ENCODE measurements at places on chromosomes 2 and 18.

GRCh38 chr2:232447091-232447620 lies 8.8 kb upstream of the ALPI start:
- DNase-seq: no peak

- no peak for DNase-seq
Observed at GRCh38 chr2:177900082-177900481, 172.5 kb downstream of the PDE11A start.

GRCh38 chr2:149733936-149734685 lies 146.5 kb upstream of the MMADHC start:
- no peak for DNase-seq

DNA sequence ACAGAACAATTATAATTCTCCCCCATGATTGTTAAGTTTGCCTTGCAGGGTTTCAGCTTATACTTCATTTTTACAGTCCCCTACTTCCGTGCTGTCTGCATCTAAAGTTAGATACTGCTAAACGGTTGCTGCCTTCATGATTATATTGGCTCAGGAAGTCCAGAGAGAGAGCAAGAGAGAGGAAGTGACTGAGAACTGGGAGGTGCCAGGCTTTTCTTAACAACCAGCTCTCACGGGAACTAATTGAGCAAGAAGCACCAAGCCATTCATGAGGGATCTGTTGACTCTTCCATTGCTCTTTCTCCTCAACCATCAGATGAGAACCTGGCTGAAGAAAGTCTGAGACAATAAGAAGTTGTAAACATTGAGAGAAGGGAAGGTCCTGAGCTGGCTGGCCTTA lies 125.5 kb upstream of the SIX2 start:
- DNase-seq: no peak
